Fibroblast of mammary gland (primary cell): ENCODE measurements at places on chromosomes 1 and 21.

- no peak for DNase-seq
Measured at GRCh38 chr21:28602546-28602945, 390.1 kb downstream of the LTN1 start.

DNA sequence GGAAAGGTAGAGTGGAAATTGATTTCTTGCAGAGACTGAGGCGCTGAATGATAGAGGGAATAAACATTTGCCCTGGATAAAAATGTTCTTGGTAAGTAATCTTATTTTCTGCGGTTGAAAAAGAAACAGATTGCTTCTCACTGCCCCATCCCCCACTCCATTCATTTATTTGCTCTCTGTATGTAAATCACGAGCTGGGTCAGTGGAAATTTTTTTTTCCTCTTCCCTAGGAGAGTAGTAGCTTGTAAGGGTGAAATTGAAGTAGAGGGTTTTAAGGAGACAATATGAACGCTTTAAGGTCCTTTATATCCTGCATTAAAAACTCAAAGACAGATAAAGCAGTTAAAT is 1.4 kb upstream of the BRINP3 start:
- DNase-seq, result no peak

- no peak for DNase-seq
Measured at GRCh38 chr1:50417507-50417906, 5.7 kb downstream of the DMRTA2 start.

DNA sequence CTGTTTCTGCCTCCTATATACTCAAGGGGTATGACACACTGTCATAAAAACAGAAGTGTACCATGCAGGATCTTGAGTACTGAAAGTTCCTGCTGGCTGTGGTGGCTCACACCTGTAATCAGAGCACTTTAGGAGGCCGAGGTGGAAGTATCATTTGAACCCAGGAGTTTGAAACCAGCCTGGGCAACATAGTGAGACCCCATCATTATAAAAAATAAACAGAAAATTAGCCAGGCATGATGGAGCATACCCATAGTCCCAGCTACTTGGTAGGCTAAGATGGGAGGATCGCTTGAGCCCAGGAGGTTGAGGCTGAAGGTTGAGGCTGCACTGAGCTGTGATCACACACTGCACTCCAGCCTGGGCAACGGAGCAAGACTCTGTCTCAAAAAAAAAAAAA is 20.1 kb downstream of the ERI3 start:
- no peak for DNase-seq

DNA sequence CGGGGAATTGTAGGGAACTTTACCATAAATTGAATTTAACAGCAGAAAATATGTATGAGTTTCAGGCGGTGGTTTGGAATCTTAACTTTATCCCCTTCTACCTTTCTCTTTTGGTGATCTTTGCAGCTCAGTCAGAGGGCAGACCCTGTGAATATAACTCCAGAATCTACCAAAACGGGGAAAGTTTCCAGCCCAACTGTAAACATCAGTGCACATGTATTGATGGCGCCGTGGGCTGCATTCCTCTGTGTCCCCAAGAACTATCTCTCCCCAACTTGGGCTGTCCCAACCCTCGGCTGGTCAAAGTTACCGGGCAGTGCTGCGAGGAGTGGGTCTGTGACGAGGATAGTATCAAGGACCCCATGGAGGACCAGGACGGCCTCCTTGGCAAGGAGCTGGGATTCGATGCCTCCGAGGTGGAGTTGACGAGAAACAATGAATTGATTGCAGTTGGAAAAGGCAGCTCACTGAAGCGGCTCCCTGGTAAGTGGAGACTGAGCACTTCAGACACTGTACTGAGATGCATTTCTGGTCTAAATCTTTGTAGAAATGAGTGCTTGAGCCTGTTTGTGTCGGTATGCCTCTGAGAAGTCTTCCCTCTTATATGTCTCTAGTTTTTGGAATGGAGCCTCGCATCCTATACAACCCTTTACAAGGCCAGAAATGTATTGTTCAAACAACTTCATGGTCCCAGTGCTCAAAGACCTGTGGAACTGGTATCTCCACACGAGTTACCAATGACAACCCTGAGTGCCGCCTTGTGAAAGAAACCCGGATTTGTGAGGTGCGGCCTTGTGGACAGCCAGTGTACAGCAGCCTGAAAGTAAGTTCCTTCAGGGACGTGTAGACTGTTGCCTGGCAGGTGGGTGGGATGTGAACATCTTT is 1.5 kb downstream of the CCN1 start:
- DNase-seq, result peak; percentile 73

DNA sequence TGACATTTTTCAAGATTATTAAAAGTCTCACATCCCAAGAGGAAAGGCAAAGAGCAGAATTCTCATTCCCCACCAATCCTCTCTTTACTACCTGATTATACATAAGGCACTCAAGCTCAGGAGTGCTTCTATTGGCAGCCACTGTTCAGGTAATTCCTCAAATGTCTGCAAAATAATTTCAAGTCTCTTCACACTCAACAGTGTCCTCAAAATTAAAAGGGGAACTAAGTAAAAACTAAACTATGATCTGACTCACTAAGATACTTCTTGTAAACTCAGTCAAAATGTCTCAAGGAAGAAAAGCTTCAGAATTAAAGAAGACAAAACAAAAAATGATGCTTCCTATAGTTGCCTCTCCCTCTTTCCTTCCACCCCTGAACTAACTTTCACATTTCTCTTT is 135.6 kb downstream of the GPATCH2 start:
- DNase-seq, result no peak

- DNase-seq, result no peak
Measured at GRCh38 chr1:46903481-46903880, 37.8 kb downstream of the CYP4A11 start.

GRCh38 chr1:24503059-24503751 is 569 bp downstream of the RCAN3 start:
- no peak for DNase-seq

- no peak for DNase-seq
Measured at GRCh38 chr1:172360985-172361384, 59.5 kb upstream of the C1orf105 start.

DNA sequence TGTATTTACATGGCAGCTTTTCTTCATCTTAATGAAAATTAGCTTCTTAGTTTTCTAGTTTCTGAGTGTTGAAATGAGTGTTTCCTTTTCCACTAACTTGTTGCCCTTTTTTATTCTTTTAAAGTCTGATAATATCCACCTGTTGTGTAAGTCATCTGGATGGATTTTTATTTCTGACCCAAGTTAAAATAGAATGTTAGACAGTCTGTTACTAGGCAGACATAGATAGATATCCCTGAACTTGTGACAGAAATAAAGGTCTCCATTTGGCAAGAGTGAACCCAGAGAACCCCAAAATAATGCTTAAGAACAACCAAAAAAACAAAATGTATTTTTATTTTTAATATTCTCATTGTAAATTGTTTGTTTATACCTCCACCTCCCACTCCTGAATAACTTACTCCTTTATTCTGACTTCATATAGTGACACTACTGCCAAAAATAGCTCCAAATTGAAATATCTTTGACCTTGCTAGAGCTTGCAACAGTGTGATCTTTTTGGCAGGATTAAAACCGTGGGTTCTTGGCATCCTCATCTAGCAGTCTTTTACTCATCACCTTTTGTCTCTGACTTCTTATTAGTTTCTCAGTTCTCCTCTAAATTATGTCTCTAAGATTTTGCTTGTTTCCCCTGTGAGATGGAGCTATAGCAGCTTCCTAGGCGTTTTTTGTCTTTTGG is 26.9 kb upstream of the SH3D21 start:
- peak; percentile 76 for DNase-seq

GRCh38 chr1:22808676-22809483 is 98.2 kb downstream of the EPHB2 start:
- peak; percentile 94 for DNase-seq

- DNase-seq, result peak; percentile 69
Measured at GRCh38 chr1:91727763-91728162, 158.2 kb downstream of the TGFBR3 start.

DNA sequence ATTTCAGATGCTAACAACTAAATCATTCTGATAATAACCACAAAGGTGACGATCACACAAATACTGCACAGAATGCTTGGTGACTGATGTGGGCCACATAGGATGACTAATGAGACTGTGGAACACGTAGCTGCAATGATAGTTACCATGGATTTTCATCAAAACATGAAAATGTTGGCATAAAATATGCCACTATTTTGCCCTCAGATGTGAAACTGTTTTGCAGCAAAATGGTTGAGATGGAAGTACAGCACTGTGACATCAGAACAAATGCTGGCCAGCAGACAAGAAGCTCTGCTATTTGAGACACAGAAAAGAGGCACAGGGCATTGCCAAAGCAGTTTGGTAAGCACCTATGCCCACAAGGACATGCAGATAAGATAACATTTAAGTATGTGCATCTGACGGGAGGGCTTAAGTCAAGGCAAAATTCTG is 83.8 kb downstream of the NIBAN1 start:
- DNase-seq, result peak; percentile 32

GRCh38 chr1:207032528-207033017 is at the start of gene C1orf116:
C1orf116 (minus strand) TSS chr1:207032756; CDS start chr1:207027598, 5,158 bp downstream.
- no peak for DNase-seq

- DNase-seq, result peak; percentile 50
Measured at GRCh38 chr1:224488806-224489499, 54.4 kb upstream of the WDR26 start.

- no peak for DNase-seq
Measured at GRCh38 chr1:159663552-159663951, 50.8 kb downstream of the CRP start.

GRCh38 chr1:938711-939489 is 15.2 kb downstream of the SAMD11 start:
- DNase-seq, result no peak

- DNase-seq, result peak; percentile 39
Measured at GRCh38 chr1:25890239-25891034, 14.9 kb upstream of the PAQR7 start.
